ENCODE measurements at places on chromosomes 2 and 18.

- no peak overlapping the region for H3K27ac ChIP-seq
- H3K36me3 ChIP-seq: no peaks in the 10 kb centered on the region
Measured at GRCh38 chr2:43020990-43021669, 205.3 kb downstream of the ZFP36L2 start.

DNA sequence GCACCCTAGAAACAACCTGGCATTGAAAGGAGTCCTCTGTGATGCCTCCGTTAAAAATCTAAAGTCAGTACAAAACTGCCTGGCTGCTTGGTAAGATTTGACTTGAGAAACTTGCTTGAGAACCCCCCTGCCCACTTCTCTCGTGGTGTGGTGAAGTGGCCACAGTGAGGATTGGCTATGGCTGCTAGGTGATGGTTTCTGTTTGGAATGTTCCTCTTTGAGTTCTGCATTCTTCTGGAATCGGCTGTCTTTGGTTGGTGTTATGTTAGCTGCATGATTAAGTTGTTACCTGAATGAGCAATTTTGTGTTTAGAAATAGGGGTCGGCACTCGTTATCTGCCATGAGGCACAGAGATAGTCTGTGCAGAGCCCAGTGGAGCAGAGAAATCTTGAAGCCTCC is 21.7 kb upstream of the SAG start:
- DNase-seq: no peak
- H3K4me3 ChIP-seq: no peak overlapping the region
- H3K4me1 ChIP-seq: peaks cover 4% of the 10 kb centered on the region
- no peak overlapping the region for H3K27ac ChIP-seq

DNA sequence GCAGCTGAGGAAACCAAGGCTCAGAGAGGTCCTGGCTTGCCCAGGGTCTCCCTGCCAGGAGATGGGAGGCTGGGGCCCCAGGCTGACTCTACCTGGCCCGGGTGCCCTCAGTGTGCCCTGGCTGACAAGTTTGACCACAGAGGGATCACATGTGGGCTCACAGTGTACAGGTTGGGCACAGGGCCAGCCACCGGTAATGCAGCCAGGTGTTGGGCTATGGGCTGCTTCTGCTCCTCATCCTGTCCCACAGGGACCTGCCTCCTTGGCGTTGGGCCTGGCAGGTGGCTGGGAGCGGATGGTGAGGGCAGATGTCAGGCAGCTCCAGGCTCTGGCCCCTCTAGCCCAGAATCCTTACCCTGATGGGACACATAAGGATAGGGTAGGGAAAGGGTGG is 250.5 kb downstream of the LOXHD1 start:
- H3K4me1 ChIP-seq: no peaks in the 10 kb centered on the region
- H3K4me3 ChIP-seq: no peak overlapping the region
- no peaks in the 10 kb centered on the region for H3K36me3 ChIP-seq
- DNase-seq: no peak

DNA sequence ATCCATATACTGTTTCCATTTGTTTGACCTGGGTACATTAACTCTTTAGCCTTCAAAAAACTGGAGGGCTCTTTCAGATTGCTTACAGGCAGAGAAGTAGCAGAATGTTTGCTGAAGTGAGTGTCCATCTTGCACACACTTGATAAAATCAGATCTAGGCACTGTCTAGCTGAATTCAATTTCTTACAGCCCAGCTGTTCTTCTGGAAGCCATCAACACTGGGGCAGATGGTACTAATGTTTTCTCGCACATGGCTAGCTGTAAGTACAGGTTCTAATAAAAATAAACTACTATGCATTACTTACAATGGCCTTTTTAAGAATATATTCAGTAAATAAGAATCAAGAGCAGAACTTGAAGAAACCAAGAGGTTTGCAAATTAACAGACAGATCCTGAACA is 175.9 kb downstream of the NBAS start:
- no peaks in the 10 kb centered on the region for H3K27me3 ChIP-seq
- no peak overlapping the region for H3K27ac ChIP-seq
- H3K4me1 ChIP-seq: no peaks in the 10 kb centered on the region
- no peak for DNase-seq

- no peaks in the 10 kb centered on the region for H3K4me1 ChIP-seq
- no peaks in the 10 kb centered on the region for H3K36me3 ChIP-seq
- H3K27me3 ChIP-seq: no peaks in the 10 kb centered on the region
- no peak overlapping the region for H3K27ac ChIP-seq
- no peak overlapping the region for H3K4me3 ChIP-seq
- DNase-seq: no peak
Measured at GRCh38 chr2:147639891-147640290, 204.9 kb upstream of the ACVR2A start.

DNA sequence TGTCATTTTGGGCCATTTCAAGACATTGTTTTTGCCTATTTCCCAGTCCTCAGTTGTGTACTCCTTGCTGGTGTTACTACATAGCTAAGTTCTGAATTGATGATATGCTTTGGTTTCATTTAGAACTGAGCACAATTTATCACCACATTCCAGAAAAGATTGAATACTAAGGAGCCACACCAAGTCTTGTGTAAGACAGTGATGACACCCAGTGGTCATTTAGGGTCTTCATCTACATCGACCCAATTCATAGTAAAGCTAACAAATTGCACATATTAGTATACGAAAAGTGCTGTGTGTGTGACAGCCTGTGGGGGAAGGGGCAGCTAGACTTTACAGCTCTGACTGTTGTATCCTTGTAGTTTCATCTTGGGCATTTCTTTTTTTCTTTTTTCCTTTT is 10.9 kb upstream of the DLX2 start:
- no peaks in the 10 kb centered on the region for H3K4me1 ChIP-seq
- peaks cover 24% of the 10 kb centered on the region for H3K27me3 ChIP-seq
- no peaks in the 10 kb centered on the region for H3K36me3 ChIP-seq
- no peak for DNase-seq

DNA sequence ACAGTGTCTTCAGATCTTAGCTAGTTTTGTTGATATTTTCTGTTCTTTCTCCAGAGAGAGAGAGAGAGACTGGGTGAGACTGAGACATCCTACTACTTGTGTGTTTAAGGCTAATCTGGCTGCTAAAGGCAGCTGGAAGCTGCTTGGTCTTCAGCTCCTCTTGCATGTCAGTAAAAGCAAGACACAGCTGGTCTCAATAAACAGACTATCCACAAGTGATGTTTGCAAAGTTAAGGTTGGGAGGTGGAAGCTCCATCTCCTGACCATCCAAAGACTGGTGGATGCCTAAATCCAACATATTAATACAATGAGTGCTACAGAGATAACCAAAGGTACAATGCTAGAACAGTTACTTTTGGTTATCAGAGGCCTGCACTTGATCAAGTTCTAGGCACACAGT is 17.8 kb downstream of the ERFE start:
- H3K27ac ChIP-seq: no peak overlapping the region
- no peak overlapping the region for H3K4me3 ChIP-seq
- no peaks in the 10 kb centered on the region for H3K27me3 ChIP-seq
- H3K36me3 ChIP-seq: peaks cover 84% of the 10 kb centered on the region

- no peaks in the 10 kb centered on the region for H3K27me3 ChIP-seq
- no peak overlapping the region for H3K4me3 ChIP-seq
- DNase-seq: no peak
- no peak overlapping the region for H3K27ac ChIP-seq
Measured at GRCh38 chr2:196307775-196308305, 136.5 kb upstream of the STK17B start.

GRCh38 chr2:200861617-200862155 is 2.8 kb downstream of the CLK1 start:
- no peak for DNase-seq
- H3K4me1 ChIP-seq: peaks cover 30% of the 10 kb centered on the region
- H3K27me3 ChIP-seq: no peaks in the 10 kb centered on the region
- peak overlapping the region; percentile 22 for H3K27ac ChIP-seq
- H3K36me3 ChIP-seq: peaks cover 56% of the 10 kb centered on the region

- H3K36me3 ChIP-seq: peaks cover 16% of the 10 kb centered on the region
- peaks cover 16% of the 10 kb centered on the region for H3K4me1 ChIP-seq
- H3K27me3 ChIP-seq: no peaks in the 10 kb centered on the region
- no peak overlapping the region for H3K27ac ChIP-seq
- peak overlapping the region; percentile 98 for H3K4me3 ChIP-seq
Measured at GRCh38 chr2:75646090-75646582, 447 bp upstream of the MRPL19 start.

DNA sequence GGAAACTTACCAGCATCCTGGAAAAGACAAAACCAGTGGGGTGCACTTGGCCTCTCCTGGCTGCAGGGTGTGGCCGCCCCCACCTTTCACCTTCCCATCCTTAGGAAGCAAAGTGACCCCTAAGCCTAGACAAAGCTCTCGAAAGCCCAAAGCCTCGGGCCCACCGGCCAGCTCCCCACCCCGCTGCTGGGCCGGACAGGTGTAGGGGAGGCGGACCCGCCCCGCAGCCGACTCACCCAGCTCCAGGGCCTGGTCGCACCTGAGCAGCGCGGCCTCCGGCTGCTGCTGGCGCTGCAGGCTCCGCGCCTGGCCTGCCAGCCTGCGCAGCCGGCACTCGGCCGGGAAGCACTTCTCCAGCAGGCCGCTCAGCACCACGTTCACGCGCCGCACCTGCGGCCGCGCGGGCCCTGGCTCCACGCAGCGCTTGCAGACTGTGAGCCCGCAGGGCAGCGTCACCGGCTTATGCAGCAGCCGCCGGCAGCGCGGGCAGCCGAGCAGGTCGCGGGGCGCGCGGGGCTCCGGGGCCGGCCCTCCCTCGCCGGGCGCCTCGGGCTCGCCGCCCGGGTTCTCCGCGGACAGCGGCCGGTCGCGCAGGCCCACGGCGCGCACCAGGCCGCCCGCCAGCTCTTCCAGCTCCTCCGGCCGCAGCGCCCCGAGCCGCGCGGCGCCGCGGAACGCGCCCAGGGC is 979 bp downstream of the LONRF2 start:
- DNase-seq: peak; percentile 22
- no peaks in the 10 kb centered on the region for H3K36me3 ChIP-seq
- no peaks in the 10 kb centered on the region for H3K4me1 ChIP-seq
- peaks cover 68% of the 10 kb centered on the region for H3K27me3 ChIP-seq
- no peak overlapping the region for H3K4me3 ChIP-seq

DNA sequence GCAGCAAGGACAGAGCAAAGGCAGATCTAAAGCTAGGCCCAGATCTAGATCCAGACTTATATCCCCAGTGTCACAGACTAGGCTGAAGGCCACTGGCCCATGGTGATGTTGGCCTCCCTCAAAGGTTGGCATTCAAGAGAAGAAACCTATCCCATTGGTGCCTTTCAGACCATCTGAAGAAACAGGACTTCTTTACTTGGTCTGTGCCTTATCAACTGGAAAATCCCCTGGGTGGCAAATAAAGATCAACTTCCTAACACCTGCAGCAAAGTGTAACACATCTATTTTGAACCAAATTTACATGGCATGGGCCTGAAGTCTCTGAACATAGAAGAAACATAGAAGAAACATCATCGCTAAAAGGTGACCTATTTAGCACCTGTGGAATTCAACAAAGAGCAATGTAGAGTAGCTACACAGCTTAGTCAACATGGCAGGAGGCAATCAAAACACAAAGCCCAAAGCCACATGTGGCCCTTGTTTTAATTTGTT is 35.8 kb downstream of the METTL4 start:
- no peak for DNase-seq
- H3K4me1 ChIP-seq: no peaks in the 10 kb centered on the region
- no peak overlapping the region for H3K27ac ChIP-seq
- peaks cover 8% of the 10 kb centered on the region for H3K36me3 ChIP-seq
- H3K27me3 ChIP-seq: no peaks in the 10 kb centered on the region

DNA sequence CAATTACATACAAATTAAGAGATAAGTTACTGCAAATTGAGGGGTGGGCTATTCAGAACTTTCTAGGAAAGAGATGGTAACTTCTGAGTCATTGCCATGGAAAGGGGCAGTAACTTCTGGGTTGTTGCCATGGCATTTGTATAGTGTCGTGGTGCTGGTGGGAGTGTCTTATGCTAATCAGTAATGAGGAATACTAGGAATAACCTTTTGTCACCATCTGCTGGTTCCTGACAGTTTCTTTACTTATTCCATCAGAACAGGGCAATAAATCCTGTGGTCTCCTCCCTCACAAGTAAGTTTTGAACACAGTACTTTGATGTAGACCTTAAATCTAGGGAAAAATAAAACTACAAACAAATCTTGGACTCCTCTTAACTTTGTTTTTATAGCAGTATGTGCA is 435.4 kb downstream of the BCL11A start:
- H3K27ac ChIP-seq: no peak overlapping the region
- DNase-seq: no peak
- H3K4me3 ChIP-seq: no peak overlapping the region
- H3K36me3 ChIP-seq: no peaks in the 10 kb centered on the region
- no peaks in the 10 kb centered on the region for H3K27me3 ChIP-seq
- H3K4me1 ChIP-seq: no peaks in the 10 kb centered on the region

- H3K27me3 ChIP-seq: peaks cover 52% of the 10 kb centered on the region
- no peak for DNase-seq
- H3K36me3 ChIP-seq: no peaks in the 10 kb centered on the region
- no peak overlapping the region for H3K27ac ChIP-seq
Measured at GRCh38 chr2:173404841-173405750, 50.4 kb downstream of the CDCA7 start.

- H3K27ac ChIP-seq: no peak overlapping the region
- H3K27me3 ChIP-seq: no peaks in the 10 kb centered on the region
- H3K36me3 ChIP-seq: no peaks in the 10 kb centered on the region
- no peak overlapping the region for H3K4me3 ChIP-seq
- H3K4me1 ChIP-seq: no peaks in the 10 kb centered on the region
- no peak for DNase-seq
Measured at GRCh38 chr2:160666154-160667060, 172.8 kb upstream of the RBMS1 start.

- no peak overlapping the region for H3K27ac ChIP-seq
- no peaks in the 10 kb centered on the region for H3K27me3 ChIP-seq
- H3K36me3 ChIP-seq: no peaks in the 10 kb centered on the region
- no peak overlapping the region for H3K4me3 ChIP-seq
Measured at GRCh38 chr18:6920099-6920955, 190.8 kb downstream of the ARHGAP28 start.

DNA sequence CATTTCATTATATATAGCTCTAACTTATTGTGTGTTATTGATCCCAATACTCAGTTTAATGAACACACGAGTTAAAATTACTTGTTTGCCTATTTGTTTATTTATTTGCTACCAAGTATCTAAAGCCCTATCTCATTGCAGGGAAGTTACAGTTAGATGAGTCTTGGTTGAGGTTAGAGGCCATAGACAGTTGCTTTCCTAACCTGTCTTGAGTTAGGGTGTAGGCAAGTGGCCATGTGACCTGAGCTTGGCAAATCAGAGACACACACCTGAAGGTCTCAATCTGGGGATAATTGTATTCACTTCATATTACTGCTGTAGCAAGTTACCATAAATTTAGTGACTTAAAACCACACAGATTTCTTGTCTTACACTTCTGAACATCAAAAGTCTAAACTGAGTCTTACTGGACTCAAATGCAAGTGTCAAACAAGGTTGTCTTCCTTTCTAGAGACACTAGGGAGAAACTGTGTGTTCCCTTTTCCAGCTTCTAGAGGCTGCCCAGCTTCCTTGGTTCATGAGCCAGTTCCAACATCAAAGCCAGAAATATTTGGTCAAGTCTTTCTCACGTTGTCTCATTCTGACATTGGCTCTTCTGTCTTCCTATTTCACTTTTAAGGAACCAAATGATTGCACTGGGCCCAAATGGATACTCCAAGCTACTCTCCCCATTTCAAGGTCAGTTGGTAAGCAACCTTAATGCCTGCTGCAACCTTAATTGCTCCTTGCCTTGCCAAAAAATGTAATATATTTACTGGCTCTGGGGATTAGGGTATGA is 39.7 kb downstream of the COL3A1 start:
- no peak for DNase-seq
- H3K4me1 ChIP-seq: no peaks in the 10 kb centered on the region
- H3K36me3 ChIP-seq: no peaks in the 10 kb centered on the region
- no peak overlapping the region for H3K4me3 ChIP-seq
- no peaks in the 10 kb centered on the region for H3K27me3 ChIP-seq
